ENCODE measurements at places on chromosomes 3 and 15.

GRCh38 chr3:123941121-123941520 lies 19.9 kb downstream of the CCDC14 start:
- no peak for DNase-seq

DNA sequence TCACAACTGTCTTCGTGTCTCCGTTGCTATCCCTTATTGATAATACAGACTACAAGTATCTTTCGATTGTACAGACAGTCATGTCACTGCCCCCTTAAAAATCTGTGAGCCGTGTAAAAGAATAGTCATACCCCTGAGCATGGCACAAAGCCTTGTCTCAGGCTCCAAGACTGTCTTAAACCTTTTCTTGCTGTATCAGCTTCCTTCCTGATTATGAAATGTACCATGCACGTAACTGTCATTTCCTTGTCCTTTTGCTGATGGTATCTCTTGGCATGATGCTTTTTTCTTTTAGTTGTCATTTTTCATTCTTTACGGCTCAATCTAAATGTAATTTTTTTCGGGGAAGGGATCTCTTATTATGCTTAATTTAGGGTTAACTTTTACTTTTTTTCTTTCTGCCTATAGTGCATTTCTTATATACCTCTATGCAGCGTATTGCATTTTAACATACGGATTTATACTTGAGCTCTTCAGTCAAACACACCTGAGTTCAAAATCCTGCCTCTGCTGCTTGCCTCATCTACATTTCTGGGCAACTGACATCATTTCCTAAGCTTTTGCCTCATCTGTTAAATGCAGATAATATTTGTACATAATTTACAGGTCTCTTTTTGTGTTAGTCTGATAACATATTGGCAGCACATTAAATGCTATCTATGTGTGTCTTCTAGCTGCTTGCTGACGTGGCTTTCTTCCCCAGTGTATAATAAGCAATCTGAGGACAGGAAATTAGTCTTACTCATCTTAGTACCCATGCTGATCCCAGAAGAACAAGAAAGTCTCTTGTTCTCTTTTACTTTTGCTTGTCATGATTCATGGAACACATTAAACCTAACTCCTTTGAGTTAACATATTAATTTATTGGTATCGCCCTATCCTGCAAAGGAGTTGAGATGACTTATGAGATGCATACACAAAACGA lies 57.3 kb downstream of the ROBO2 start:
- DNase-seq: no peak

DNA sequence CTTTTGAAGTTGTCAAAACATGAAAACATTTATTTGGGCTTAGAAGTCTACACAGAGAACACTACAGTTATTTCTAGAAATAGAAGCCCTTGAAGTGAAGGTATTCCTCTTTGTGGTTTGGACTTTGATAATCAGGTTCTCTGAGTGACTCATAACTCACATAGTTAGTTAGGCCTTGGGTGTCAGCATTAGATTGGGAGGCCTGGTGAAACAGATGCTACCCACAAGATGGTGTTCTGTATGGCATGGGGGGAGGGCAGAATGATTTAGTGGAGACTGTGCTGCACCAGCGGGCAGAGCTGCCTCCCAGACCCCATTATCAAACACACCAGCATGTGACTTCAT lies 108.9 kb upstream of the ETV5 start:
- no peak for DNase-seq

GRCh38 chr15:32641517-32642059 lies at the start of gene SCG5:
Gene SCG5, plus strand, starts transcription at chr15:32641710. Its CDS starts 1,883 bp downstream, at chr15:32643593.
- no peak for DNase-seq

DNA sequence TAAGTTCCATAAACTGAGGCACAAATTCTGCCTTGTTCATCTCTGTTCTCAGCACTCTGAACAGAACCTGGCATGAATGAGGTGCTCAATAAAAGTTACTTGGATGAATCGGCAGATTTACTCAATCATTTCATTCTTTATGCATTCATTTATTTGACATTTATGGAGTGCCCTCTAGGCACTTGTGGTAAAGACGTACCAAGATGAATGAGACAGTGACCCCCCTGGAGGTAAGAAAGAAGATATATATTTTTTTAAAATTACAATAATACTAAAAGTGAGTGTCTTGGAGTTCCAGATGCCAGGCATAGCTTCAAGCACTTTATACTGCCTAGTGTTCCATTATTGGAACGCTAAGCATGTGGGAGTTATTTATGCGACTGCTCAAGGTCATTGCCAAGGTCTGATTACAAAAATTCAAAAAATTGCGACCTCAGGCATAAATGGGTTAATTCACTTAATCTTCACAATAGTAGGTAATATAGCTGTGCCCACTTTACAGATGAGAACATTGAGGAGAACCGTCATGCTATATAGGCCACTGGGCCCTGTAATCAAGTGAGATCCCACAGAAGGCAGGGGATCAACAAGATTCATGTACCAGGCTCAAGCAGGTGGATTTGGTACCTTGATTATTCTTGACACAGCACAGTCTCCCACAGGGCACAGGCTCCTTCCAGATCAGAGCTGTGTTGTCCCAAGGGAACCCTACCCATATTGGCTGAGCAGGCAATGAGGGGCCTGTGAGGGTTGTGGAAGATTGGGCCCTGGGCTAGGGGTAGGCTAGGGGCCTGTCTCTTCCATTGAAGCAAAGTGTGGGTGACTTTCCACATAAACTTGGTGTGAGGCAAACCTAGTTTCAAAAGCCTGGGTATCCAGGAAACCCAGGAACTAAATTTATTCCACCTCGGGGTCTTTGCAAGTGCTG lies 10.7 kb downstream of the XIRP1 start:
- DNase-seq: no peak

DNA sequence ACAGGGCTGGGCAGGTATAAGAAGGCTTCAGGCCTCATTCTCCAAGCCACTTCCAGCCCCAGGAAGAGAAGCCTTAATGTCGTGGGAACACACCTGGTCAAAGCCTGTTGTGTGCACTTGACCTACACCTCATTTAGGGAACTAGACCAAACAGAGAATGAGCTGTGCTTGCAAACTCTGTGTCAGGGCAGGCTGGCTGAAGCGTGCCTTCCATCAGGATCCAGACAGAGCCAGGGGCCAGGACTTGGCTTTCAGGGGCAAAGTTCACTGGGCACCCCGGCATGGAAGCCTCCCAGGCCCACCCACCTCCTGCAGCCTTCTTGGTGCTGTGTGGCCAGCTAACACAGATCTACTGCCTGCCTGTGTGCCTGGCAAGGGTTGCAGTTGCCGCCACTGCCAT lies 11.5 kb downstream of the RBPMS2 start:
- no peak for DNase-seq

- DNase-seq: no peak
Measured at GRCh38 chr3:63032881-63033280, 157.7 kb upstream of the CADPS start.

DNA sequence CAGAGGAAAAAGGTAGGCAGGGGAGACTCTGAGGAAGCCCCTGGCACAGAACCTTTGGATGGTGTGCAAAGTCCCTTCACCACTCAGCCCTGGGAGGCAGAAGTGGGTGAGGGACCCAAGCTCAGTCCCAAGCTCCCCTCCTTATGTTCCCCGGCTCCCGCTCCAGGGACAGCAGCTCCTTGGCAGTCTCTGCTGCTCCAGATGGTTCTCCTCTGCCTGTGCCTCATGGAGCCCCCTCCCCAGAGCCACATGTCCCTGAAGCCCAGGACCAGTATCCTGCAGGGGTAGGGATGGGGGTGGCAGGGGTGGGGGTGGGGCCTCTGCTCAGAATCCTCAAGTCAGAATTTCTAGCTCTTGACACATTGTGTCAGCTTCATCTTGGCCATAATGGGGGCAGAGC lies 8.0 kb upstream of the CAMKV start:
- no peak for DNase-seq

- no peak for DNase-seq
Measured at GRCh38 chr3:115982629-115983028, 359.3 kb downstream of the GAP43 start.

DNA sequence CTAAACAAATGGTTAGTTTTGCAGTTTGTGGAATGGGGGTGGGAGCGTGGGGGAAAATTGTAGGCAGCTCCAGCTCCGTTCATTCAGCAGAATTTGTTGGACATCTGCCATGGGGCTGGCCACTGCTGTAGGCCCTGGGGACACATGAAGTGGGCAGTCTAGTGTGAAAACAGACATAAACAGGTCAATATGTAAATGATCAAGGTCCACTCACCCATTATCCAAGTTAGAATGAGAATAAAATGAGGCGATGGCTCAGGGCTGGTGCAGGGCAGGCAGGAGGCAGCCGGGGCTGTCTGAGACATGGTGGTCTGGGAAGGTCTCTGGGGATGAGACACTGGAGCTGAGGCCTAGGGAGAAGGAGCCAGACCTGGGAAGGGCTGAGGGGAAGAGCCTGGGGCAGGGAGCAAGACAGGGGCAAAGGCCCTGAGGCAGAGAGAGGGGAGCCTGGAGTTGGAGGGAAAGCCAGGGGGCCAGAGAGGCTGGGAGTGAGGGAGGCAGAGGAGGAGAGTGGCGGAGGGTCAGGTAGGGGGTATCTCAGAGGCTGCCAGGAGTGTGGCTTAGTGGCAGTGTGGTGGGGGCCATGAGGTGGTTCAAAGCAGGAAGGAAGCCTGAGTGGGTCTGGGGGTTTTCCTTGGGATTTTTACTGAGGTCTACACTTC lies 6.2 kb upstream of the SLC6A6 start:
- no peak for DNase-seq

DNA sequence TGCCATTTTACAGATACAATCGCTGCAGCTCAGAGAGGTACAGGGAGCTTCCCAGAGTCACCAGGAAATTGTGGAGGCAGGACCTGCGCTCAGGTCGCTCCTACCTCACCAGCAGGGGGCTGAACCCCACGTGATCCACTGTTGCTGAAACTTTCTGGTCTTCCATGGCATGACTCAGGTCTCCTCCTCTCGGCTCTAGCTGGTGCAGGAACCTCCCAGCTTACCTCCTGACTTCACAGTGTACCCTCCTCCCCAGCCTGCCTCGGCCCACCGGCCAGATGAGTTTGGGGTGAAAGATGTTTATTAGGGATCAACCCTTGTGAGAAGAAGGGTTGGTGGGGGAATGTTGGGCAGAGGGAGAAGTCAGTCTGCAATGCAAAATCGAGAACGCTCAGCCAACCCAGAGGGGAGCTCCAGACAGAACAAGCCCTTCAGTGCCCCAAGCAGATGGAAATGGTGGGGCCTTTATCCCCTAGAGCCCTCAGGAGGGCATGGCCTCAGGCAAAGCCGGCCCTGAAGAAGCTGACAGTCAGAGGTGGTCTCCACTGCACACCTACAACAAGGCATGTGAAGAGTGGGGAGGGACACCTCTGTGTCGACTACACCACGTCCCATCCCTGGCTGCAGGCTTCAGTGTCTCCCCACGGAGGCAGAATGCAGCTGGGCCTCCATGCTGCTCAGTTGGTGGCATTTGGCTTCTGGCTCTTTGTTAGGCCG lies 118.6 kb upstream of the PRR20G start:
- DNase-seq: no peak

GRCh38 chr3:133547432-133548041 lies 25.9 kb upstream of the CDV3 start:
- no peak for DNase-seq

GRCh38 chr3:9172851-9173321 lies 76.6 kb downstream of the SRGAP3 start:
- no peak for DNase-seq

- DNase-seq: no peak
Measured at GRCh38 chr15:34679291-34679690, 75.5 kb downstream of the GJD2 start.

GRCh38 chr3:196219194-196219969 lies 3.0 kb downstream of the SLC51A start:
- DNase-seq: peak; percentile 35

DNA sequence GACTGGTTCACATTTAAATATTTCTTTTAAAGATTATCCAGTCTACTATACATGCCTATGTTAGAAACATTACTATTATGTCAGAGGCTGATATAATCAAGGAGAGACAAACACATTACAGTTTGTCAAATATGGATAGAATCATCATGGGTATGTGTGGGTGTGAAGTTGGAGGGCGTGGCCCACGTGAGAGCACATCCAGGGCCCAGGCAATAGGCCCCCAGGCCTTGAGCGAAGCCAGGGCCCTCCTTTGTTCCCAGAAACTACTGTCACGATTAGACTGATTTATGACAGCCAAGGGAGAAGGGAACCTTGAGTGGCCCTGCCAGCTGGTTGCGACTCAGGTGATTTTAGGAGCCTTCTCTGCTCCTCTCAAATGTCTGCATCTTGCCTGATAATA lies 26.9 kb upstream of the LDHAL6B start:
- no peak for DNase-seq

GRCh38 chr3:58335652-58335947 lies 2.9 kb downstream of the PXK start:
- no peak for DNase-seq

- peak; percentile 75 for DNase-seq
Measured at GRCh38 chr3:45167011-45167911, 21.1 kb upstream of the CDCP1 start.

GRCh38 chr3:71064291-71064955 lies 519.1 kb downstream of the FOXP1 start:
- DNase-seq: no peak

GRCh38 chr3:89682556-89682955 lies 575.1 kb downstream of the EPHA3 start:
- no peak for DNase-seq

DNA sequence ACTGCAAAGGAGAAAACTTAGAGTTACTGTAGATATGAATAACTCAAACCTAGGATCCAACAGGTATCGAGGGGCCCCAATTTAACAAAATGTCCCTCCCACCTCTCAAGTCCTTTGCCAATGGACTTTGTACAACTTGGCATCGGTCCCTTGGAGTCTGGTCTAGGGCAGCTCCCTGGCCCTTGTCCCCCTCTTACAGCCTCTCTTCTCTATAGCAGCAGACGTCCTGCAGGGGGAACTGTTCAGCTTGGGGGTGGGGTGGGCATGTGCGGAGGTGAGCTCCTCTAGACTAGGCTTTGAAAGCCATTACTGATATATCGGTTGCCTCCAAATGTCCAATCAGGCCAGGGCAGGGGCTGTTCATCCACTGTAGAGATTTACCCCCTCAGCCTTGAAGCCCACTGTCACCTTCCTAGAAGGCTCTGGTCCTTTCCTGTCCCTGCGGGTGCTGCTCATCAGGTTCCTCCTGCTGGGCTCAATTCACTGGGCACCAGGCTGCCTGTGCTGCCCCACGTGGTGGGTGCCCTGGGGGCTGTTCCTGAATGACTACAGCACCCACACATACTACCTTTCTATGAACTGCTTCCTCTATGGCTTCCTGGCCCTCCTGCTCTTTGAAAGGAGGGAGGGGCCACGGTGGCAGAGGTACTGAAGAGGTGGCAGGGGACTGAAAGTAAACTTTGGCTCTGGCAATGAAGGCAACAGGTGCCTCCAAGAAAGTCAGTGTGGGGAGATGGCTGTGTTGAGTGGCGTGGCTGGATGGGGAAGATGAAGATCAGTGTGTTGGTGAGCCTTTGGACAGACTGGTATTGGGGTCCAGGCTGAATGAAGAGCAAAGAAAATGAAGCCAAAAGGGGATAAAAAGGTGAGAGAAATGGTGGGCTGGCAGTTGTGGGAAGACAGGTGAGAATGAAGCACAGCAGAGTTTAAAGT lies 78.8 kb upstream of the MEX3B start:
- no peak for DNase-seq

DNA sequence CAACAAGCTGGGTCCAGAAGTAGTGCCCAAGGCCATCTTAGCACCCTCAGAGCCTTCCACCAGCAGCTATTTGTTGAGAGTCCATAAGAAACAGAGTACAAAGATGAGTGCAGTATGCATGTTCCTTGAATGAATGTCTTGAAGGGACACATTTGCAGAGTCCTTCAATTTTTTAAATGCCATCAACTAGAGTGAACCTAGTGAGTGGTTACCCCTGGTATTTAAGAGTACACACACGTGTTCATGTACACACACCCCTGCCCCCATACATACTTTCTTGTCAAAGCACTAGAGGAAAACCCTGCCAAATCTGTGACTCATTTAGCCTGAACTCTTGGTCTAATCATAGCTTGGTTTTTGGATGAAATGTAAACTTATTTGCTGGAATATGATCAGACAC lies 84.5 kb upstream of the GALNT15 start:
- no peak for DNase-seq

Data from KG1 (cell line).